ENCODE measurements at places on chromosomes 12 and 14.

DNA sequence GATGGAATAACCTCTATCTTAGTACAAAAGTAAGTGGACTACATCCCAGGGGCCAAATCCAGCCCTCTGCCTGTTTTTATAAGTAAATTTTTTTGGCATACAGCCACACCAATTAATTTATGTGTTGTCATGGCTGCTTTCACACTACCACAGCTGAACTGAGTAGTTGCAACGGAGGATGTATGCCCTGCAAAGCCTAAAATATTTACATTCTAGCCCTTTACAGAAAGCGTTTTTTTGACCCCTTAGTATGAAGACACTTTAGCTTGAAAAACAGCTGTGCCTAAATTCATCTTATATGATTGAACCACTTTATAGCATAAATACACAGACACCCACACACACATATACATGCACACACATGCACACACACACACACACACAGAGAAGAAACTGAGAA is 501.6 kb downstream of the EGLN3 start:
- no peak for DNase-seq

GRCh38 chr12:129489100-129489676 is 414.6 kb downstream of the TMEM132D start:
- DNase-seq, result no peak

DNA sequence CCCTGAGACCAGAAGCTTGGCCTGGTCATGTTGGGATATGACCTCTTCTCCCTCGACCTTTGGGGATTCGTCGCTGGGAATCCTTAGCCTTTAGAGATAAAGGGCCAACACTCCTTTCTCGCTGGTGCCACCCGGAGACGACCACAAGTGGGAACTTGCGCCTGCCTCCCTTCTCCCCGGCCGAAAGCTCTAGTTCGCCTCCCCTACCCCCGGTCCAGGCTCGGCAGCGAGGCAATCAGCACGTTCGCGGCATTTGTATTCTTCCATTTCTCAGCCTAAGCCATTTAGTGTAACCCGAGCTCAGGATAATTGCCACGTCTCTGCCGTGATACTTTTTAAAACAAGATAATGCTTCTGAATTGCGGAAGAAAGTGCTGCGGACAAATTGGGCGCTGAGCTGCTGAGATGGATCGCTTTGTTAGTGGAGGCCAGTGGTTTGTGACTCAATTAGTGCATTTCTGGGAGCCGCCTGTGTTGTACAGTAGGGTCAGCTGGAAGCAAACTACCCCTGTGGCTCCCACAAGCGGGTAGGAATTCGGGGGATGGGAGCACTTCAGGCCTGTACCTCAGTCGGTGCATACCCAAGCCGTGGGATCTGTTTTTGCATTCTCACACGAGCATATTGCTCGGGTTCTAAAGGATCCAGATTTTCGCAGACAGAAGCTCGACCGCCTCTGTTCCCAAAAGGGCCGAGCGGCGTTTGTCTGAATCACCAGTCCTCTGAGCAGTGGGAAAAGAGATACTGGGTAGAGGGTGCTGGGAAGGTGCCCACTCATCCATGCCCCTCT is 6.8 kb upstream of the SIX1 start:
- no peak for DNase-seq

DNA sequence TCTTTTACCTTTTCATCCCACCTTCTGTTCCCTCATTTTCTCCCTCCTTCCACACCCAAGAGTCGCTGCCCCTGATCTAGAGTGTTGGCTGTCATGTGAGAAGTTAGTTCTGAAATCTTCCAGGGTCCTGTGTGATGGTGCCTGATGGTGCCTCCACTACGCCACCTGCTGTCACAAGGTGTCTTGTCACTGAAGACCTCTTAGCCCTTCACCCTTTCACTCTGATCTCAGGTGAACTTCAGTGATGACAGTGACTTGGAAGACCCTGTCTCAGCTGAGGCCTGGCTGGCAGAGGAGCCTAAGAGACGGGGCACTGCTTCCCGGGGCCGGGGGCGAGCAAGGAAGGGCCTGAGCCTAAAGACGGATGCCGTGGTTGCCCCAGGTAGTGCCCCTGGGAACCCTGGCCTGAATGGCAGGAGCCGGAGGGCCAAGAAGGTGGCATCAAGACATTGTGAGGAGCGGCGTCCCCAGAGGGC is 7.6 kb upstream of the PFDN5 start:
- peak; percentile 80 for DNase-seq

GRCh38 chr12:95131589-95132340 is 58.3 kb upstream of the NR2C1 start:
- DNase-seq, result no peak

DNA sequence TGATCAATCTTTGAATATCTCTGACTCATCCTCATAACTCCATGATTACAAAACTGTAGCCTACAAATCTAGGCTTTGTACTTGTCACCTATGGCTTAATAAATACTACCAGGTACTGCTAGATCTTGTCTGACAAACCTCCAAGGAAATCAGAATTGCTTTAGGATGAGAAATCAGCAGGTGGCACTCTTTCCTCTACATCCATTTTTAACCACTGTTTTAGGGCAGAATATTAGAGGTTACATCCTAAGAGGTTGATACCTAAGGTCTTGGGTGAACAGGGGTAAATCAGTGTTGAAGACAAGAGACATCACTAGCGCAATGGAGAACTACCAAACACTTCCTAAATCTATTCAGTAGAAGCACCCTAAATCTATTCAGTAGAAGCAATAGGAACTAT is 63.1 kb upstream of the SOX5 start:
- no peak for DNase-seq

DNA sequence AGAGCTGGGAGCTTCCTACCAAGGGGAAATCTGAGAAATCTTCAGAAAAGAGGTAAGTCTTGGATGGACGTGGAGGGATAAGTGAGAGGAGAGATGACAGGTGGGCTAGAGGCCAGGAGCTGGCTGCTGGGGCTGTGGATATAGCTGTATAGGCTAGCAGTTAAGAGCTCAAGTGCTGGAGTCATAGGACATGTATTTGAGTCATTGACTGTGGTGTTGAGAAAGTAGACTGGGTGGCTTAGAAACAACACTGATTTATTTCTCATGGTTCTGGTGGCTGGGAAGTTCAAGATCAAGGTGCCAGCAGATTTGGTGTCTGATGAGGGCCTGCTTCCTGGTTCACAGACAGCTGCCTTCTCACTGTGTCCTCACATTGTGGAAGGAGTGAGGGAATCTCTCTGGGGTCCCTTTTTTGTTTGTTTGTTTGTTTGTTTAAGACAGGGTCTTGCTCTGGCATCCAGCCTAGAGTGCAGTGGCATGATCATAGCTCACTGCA is 151.1 kb upstream of the FUT8 start:
- DNase-seq, result no peak

- no peak for DNase-seq
These were observed 705.2 kb downstream of the LRFN5 start for GRCh38 chr14:42311876-42312275.

GRCh38 chr12:75814851-75815754 is 216.5 kb downstream of the PHLDA1 start:
- DNase-seq, result peak; percentile 13

DNA sequence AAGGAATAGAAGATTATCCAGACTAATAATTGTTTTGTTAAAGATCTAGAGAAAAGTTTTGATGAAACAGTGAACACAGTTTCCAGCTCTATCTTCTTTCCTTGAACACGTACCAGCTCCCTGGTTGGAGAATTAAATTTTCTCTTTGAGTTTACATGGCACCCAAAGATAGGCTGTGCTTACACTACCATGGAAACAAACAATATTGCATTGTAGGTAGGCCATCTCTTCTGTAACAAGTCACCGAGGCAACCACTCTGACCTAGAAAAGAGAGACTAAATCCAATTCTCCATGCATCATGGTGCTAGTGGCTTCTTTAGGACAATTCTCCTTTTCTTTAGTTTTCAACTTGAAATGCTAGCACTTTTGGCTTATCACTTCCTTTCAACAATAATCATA is 9.9 kb downstream of the BMAL2 start:
- no peak for DNase-seq

- peak; percentile 25 for DNase-seq
These were observed 15.8 kb upstream of the ANKRD9 start for GRCh38 chr14:102525219-102525928.

DNA sequence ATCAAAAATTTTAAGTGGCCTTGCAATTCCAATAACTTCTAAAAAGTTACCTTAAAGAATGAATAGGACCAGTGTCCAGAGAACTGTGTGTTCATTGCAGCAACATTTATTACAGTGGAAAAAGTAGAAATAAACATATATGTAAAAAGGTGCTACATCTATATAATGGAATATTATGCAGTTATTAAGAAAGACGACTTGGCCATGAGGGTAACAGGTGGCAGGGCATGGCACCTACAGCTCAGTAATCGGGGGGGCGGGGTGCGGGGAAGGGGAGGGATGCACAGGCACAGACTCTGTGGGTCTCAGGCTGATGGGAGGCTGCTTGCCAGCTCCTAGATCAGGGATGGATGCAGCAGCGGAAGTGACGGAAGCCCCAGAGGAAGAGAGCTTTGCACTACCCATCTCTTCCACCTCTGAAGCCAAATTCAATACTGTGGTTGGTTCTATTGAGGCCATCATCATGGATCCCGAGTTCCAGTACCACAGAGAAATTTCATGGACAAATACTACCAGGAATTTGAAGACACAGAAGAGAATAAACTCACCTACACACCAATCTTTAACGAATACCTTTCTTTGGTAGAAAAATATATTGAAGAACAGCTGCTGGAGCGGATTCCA is 14.0 kb downstream of the KRT76 start:
- no peak for DNase-seq

DNA sequence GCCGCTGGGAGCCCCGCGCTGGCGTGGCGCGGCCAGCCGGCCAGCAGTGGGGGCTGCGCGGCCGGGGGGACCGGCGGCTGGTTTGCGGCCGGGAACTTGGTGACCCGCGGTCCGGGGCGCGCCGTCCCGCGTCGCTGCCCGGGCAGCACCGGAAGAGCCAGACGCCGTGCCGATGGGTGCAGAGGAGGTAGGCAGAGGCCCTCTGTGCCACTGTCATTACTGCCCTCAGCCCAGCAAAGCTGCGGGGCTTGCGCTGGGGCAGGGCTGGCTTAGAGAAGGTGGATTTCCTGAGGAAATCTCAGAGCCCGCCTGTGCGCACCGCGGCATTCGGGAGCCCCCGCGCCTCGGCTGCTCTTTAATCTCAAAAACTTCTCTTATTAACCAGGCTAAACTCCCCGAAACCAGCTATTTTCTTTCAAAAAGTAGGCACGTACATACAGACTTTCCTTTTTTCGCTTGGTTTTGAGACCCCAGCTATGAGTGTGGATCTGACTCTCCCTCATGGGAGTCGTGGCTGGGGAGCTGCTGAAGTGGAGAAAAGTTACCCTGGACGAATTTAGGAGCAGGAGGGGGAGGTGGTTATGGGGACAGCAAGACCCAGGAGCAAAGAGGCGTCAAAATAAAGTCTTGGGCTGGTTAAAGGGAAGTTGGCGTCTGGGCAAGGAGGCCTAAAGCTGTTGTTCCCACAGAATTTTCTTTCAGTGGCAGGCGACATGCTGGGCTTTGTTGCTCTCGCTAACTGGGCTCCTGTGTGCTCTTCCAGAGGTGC is 802 bp downstream of the SUSD6 start:
- DNase-seq, result peak; percentile 46

GRCh38 chr12:71782017-71782416 is 27.4 kb downstream of the RAB21 start:
- DNase-seq, result no peak

GRCh38 chr12:12954878-12955625 is 3.1 kb upstream of the GPRC5D start:
- no peak for DNase-seq

DNA sequence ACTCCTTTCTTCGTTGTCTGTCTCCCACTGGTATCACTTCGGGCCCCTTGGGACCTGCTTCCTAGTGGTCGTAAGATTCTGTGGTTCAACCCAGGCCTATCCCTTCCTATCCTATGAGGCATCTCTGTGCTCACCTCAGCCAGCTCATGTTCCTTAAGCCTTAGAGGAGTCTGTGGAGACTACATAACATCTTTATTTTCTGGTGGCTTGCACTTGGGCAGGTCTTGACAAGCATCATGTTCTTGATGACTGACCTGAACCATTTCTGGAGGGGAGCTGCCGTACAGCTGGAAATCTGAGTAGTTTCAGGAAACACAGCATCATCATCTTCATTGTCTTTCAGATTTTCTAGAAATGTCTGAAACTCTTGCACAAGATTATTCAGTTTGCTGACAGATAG is 69.3 kb downstream of the PPFIBP1 start:
- no peak for DNase-seq

DNA sequence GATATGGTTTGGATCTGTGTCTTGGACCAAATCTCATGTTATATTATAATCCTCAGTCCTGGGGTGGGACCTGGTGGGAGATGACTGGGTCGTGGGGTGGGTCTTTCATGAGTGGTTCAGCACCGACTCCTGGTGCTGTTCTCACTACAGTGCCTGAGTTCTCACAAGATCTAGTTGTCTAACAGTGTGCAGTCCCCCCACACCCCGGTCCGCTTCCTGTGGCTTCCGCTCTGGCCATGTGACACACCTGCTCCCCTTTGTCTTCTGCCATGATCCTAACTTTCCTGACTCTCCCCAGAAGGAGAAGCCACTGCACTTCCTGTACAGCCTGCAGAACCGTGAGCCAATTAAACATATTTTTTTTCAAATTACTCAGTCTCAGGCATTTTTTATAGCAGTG is 1262.2 kb downstream of the TMEM121 start:
- no peak for DNase-seq

DNA sequence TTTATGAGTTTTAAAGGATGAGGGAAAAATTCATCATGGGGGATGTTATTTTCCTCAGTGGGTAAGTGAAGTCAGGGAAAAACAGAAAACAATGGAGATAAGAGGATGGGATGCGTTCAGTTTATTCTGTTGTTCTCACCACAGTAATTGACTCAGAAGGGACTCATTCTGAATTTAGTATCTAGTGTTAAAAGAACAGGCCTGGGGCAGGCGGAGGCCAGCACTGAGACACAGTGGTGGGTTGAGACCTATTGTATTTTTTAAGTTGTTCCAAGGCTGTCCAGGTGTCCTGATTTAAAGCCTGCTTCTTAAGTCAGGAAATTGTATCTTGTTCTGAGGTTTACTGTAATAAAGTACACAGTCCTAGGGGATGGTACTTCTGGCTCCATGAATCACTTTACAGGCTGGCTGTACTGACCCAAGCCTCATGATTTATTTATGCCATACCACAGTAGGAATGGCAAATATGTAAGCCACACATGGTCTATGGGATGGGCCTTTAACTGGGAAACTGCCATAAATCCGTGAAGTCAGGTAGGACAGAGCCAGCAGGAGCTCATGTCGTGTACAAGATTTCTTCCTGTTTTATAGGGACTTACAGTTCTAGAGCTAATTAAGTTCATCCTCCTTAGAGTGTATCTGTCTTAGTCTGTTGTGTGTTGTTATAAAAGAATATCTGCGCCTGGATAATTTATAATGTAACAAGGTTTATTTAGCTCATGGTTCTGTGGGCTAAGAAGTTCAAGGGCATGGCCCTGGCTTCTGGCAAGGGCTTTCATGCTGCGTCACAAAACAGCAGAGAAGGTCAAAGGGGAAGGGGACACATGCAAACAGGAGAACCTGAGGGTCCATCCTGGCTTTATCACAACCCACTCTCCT is 244.1 kb downstream of the FBXL14 start:
- DNase-seq, result no peak
